ENCODE measurements at places on chromosomes 7 and 10.

DNA sequence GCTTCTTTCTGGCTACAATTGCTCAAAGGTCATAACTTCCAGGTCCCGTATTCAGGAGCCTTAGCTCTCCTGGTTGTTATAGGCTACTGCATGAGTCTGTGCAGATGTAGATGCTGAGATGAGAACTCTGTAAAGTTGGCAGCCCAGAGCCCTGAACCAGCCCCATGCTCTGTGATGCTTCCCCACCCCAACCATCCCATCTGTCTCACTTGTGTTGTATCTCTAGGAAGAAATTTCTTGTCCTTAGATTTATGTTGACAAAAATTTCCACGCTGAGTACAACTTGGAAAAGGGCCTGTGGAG, 61.2 kb upstream of the EEPD1 start:
- DNase-seq = no peak

- no peak for DNase-seq
Observed at GRCh38 chr10:80529604-80530003, 8.1 kb upstream of the SH2D4B start.

DNA sequence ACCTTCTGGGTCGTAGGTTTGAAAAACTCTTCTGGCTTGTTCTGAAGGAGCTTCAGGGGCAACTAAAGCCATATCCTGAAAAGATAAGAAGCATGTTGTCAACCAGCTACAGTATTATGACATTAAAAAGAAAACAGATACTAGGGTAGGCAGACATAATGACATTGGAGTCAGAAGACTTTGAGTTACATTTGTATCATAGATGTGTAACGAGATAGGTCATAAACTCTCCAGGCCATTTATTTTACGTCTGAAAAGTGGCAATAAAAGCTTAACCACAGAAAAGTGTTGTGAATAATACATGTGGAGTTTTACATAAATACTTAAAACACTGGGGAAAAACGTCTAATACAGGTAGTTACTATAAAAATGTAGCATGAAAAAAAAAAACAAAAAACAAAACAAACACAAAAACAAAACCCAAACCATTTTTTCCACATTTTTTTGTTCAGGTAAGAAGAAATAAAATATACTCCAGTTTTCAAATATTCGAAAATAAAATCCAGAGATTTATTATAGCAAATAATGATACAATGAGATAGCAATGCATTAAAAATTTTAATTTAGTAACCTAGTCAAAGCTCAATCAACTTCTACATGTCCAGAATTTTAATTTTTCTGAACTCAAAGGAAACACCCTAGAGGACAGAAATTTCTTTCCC, 64.1 kb downstream of the MINDY3 start:
- no peak for DNase-seq

GRCh38 chr7:55493408-55493807, 78.9 kb downstream of the VOPP1 start:
- no peak for DNase-seq

DNA sequence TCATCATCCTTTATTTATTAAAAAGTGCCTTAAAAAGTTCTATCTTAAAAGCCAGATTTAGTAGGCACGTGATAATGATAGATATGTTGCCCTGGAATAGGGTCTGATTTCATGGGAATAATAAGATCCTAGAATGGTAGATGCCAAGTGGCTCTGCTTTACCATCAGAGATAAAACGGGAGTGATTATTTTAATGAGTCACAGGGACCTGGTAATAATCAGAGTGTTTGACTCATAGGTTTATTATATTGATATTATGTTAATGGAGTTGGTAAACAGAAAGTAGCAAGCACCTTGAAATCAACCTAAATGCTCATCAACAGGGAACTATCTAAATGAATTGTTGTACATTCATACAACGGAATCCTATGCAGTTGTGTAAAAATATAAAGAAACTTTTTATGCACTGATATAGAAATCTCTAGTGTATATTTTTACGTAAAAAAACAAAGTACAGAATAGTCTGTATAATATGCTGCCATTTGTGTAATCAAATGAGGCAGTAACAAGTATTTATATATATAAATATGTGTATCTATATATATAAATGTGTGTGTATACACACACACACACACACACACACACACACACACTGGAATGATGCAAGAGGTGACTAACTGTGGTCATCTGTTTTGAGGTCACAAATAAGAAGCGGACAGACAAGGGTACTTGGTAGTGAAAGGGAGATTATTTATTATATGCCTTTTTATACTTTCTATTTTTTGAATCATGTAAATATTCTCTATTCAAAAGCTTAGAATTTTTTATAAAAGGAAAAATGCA, 78.6 kb upstream of the DYNC1I1 start:
- DNase-seq = peak; percentile 31

DNA sequence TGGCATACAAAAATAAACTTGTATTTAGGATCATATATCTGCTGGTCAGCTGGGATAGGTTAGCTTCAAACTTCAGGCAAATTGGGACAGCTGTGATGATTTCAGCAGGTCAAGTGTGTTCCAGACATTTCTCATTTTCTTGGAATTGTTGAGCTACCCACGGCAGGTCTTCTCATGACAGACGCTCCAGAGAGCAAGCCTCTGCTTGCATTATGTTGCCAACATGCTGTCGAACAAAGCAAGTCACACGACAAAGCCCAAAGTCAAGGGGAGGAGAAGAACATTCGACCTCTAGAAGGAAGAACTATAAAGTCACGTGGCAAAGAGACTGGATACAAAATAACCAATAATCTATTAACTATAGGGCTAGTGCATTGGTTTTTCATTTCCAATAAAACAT, 103.5 kb downstream of the RAB18 start:
- DNase-seq = no peak

GRCh38 chr10:15546606-15547005, 173.1 kb downstream of the ITGA8 start:
- no peak for DNase-seq

- no peak for DNase-seq
Observed at GRCh38 chr7:1297017-1297960, 64.6 kb downstream of the UNCX start.

DNA sequence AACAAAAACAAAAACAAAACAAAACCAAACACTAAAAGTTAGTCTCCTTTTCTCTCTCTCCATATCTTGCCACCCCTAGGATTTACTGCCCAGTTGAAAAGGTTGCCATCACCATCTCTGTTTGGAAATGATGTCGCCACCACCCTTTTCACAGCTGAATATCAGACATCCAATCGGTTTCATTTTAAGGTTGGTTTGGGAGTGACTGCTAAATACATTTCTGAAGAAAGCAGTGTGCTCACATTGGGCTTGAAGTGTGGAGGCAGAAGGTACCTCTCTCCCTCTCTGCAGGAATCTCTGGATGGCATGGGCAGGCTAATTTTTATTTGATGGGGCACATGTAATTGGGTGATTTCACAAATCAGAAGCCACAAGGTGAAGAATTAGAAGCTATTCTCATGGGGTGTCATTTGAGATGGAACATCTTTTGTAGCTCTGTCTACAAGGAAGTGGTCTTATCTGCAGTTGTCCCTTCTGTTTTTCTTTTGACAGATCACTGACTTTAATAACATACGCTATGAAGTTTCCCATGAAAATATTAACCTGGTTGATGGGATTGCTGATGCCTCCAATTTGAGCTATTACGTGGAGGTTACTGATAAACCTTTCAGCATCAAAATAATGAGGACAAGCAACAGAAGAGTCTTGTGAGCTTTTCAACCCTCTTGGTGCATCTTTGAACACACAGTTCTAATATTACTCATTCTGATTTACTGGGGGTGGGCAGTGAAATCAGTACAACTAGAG, 20.1 kb downstream of the MGAM2 start:
- no peak for DNase-seq

DNA sequence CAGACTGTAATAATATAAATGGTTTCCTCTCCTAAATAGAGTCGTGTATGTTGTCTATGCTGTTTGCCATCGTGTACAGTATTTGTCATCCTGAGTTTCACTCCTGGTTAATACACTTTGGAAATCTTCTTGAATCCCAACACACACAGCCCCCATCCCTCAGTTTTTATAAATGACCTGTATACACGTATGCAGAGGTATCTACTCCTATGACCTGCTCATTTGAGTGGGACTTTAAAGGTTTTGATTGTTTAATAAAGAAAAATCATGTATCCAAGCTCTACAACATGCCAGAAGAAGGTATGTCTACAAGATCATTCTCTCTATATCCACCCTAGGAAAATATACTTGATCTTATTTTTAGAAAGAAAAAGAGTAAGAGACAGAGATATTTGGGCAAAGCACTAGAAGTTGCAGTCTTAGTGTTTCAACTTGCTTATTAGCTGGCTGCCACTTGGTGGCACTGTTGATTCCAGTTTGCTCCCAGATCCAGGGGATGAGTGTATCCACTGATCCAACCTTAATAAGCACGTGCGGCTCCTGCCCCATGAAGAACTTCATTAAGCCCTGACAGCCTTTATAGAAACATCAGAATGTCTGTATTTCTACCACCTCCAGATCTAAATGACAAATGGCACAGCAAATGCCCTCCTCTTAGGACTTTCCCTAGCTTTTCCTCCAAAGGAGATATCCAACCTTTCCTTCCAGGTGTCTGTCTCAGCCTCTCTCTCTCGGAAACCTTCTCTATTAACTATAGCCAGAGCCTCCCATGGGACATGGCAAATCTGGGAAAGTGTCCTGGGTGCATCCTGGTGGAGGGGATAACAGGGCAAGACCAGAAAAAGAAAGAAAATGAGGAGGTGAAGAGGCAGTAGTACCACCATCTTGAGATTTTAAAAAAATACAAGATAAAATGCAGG, 181.6 kb upstream of the NEBL start:
- DNase-seq = peak; percentile 40

GRCh38 chr7:118478931-118479330, 254.4 kb downstream of the ANKRD7 start:
- DNase-seq = no peak

DNA sequence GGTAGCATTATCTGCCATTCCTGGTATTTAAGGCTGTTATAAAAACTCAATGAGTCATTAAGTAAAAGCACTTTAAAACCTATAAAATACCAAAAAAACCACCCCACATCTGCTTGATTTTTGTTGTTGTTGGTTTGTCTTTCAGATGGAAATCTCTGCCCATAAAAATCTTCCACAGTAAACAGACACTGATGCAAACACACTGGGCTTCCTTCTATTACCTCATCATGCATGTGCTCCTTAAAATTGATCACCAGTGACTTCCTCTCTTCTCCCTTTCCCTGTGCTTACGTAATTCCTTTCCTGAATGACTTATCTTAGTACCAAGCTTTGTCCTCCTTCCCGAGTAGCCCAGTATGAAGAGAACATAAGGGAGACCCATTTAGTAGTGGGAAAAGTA, 167.2 kb downstream of the EVX1 start:
- peak; percentile 79 for DNase-seq

DNA sequence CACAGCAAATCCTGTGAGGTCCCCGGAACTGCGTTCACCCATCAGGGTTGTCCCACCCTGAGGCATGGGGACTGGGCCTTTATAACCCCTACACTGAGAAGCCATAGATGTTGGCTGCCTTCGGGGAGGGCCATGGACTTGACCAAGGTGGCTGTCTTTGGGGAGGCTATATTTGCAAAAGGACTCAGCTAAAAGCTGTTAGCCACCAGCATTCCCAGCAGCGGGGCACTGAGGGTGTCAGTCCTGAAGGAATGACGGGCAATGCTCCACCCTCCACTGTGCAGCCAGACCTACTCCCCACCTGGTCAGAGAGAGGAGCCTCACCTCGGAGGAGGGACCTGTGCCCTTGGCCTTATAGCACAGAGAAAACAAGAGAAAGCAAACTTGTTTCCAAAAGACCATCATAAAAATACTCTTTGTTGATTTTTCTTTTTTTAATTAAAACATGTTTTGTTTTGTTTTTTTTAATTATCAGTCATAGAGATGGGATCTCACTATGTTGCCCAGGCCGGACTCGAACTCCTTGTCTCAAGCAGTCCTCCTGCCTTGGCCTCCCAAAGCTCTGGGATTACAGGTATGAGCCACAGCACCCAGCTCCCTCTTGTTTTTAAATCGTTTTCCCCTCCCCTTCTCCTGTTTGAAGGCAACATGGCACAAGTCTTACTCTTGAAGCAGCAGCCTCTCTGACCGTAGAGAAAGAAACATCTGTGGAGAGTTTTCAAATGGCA, 26.7 kb upstream of the CUX1 start:
- DNase-seq = no peak

DNA sequence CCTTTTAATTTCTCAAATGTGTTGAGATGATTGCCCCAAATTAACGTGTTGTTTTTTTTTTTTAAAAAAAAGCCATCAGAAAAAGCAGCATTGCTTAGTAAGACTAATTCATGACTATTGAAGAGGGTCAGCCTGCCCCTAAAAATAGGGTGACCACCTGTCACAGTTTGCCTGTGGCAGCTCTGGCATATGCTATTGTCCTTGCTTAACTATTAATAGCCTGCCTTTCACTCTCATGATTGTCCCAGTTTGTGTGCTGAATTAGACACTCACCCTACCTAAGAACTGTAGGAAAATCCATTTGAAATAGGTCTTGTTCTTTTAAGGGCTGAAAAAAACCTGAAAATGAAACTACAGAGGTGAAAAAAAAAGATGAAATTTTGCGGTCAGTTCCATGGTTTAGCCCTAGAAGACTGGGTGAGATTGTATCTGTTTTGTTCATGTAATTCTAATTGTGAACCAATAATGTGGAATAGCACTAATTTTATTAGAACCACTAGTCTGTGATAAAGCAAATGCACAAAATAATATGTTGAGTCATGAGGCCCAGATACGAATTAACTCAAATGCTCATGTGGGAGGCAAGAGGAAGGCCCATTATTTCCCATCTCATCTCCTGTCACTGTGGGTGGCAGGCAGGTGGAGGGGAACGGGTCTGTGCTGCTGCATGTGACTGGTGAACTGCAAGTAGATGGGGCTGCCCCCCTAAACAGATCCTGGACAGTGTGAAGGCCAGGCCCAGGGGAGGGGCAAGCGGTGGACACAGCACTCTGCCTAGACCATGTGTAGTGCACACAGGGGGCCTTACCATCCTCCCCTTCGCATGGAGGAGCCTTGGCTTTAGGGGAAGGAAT, 265.4 kb upstream of the NFE2L3 start:
- DNase-seq = no peak

- no peak for DNase-seq
Observed at GRCh38 chr7:67823345-67823744, 826.7 kb downstream of the TYW1 start.

GRCh38 chr10:94496010-94496409, 49.6 kb upstream of the HELLS start:
- peak; percentile 13 for DNase-seq

- DNase-seq = no peak
Observed at GRCh38 chr10:74335501-74335900, 184.5 kb downstream of the ADK start.

- no peak for DNase-seq
Observed at GRCh38 chr10:127534496-127534895, 14.6 kb upstream of the NPS start.

DNA sequence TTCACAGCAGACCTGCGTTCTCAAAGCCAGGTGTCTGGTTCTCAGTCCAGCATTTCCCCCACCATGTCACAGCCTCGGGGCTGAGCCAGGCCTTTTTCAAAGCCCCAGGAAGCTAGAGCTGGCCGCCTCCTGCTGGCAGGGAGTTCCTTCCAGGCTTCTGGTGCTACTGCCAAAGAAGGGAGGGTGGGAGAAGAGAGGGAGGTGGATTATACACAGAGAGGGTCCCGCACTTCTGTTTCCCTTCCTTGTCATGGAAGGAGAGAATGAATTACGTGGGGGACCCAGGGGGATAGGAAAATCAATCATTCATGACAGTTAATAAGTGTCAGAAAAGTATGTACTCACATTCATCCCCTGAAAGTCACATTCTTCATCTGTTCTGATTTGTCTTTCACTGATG, 600 bp upstream of the LGI1 start:
- no peak for DNase-seq

GRCh38 chr10:33335801-33336581, 1.5 kb upstream of the NRP1 start:
- DNase-seq = peak; percentile 81

- peak; percentile 96 for DNase-seq
Observed at GRCh38 chr7:84237533-84238173, 43.1 kb upstream of the SEMA3A start.

All from HCEC 1CT (cell line).